ENCODE measurements at places on chromosomes 2 and 18. TPM values are rescaled to one million over a fixed set of nuclear protein-coding genes. Genes with fewer than 3 reads are reported as not detected.

Gene RNF144A
- 2.7 TPM for polyA plus RNA-seq

DNA sequence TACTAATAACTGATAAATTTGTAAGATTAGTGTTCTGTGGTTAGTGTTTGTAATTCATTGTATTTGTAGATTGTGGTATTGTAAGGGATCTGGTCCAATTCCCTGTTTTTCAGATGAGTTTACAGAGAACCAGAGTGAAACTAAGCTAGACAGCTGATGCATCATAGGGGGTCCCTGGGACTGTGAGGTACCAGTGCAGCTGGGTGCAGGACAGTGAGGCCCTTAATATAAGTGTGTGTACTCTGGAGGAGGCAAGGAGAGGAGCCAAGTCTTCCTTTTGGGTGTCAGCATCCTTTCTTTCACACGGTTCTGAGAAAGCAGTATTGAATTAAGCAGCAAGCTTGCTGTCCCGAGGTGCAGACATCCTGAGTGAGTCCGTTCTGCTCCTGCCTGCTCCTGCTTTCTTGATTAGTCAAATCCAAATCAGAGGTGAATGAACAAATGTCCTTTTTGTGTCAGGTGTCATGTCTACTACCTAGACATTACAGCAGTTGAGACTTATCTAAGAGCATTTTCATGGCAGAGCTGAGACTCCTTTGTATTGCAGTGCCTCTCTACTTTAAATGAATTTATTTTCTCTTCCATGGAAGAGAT, 194.9 kb downstream of the MCFD2 start:
- DNase-seq: no peak

Gene STEAP3
- 32.1 TPM for polyA plus RNA-seq

- DNase-seq: peak; percentile 63
Observed at GRCh38 chr2:222903234-222904220, 42.7 kb downstream of the ACSL3 start.

DNA sequence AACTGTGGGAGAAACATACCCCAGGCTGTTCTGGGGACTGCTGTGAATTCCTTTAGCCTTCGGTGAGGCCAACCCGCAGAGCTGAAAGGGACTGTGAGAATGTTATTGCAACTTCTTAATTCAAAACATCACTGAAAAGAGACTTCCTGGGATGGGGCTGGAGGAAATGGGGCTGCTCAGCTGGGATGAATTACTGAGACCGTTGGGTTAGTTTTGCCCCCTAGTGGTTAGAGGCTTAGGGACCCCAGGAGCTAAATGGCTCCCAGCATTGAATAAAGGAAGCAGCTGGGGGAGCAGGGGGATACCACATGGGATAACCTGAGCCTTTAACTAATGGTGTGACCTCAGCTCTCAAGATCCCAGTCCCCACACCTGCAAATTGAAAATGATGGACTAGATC, 941.1 kb upstream of the FANCL start:
- DNase-seq: no peak

Gene PRKCE
- polyA plus RNA-seq: 12.5 TPM

All from lung (tissue), 17 donors.